ENCODE measurements at places on chromosomes 3 and 15.
A peak's percentile ranks its signal among the peaks of the same experiment; 100 is the strongest.

DNA sequence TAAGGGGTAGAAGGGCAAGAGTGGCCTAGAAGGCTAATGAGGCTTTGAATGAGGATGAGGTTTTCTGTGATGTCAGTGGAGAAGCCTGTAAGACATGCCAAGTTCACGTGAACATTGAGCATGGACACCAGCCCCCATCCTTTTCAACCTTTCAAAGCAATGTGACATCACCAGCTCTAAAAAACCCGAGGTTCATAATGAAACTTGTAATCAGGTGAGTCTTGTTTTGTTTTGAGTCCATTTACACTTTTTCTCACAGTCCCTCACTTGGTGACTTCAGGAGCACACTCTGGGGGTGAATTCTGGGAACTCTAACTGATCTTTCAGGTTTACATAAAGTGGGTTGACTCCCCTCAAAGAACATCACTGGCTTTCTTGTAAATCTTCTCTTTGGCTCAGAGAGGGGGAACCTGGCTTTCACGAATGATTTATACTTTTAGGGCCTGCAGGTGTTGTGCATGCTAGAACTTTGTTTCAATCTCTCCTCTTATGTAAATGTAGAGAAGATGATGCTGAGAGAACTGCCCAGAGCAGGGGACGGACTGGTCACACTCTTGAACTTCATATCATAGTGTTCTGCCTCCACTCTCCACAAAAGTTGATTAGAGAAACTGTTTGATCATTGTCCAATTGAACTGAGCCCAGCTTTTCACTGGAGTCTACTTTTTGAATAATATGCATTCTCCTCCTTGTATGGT is 224.7 kb upstream of the SATB1 start:
- no peak for DNase-seq

GRCh38 chr3:48528754-48529153 is 24.8 kb upstream of the SHISA5 start:
- DNase-seq = no peak

- DNase-seq = no peak
These were observed 9.8 kb downstream of the CLCN2 start for GRCh38 chr3:184351511-184352148.

DNA sequence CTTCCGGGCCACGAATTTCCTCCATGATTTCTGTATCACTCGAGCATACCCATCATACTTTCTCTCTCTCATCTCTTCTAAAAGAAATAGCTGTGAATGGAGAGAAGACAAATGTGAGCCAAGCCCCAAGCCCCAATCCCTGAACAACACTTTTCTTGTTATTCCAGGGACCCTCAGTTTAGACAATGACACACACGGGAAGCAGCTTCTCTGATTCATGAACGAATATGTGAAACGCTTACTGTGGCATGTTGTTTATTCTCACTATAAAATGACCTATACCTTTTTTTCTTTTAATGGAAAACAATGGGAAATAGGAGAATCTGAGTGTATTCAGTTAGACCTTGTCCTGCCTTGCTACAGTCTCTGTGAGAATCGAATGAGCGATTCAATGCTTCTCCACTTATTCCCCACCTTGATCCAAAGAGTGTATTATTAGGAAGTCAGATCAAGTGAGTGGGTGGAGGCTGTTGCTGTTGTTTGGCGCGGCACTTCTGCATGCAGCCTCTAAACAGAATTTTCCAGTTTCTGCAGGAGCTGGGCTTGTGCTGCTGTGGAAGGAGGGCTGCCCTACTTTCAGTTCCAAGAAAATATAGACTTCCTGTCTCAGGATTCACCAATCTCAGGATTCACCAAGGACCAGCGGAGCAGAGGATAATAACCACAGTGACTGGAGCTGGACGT is 32.4 kb upstream of the LDHAL6B start:
- DNase-seq = peak; percentile 38

DNA sequence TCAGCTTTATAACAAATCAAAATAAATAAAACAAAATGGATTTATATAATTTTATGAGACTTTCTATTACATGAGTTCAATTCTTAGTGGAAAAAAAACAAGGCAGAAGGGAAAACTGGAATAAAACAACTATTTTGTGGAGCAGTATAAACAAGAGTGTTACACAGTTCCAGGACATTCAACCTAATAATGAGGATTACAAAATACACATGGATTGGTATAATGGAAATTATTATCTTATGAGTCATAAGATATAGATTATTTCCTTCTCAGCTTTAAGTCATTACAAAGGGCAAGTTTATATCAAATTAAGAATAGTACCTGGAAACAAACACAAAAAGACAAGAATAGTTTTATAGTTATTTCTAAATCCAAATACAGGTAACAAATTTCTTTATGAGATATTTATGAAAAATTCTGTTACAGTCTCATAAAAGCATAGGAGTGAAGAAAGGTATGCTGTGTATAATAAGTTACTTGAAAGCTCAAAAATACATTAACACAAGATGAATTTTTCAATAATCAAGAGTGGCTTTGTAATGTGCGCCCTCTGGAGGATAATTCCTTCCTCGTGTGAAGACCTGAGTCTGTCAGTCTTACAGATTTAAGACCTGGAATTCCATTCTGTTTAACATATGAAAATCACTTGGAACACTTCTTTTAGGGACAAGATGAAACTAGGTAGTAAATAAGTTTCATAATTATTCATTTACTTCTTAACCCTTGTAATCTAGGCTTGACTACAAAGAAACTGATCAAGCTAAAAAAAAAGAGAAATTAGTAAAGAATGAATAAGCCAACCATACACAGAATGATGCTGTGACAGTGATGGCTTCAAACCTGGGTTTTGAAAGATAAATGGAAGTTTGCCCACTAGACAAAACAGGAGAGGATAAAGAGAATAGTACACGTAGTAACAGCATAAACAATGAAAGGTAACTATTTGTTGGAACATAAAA is 9.5 kb downstream of the COPS2 start:
- peak; percentile 65 for DNase-seq

- peak; percentile 81 for DNase-seq
These were observed 291.0 kb downstream of the TBL1XR1 start for GRCh38 chr3:176906046-176906905.

All from fibroblast of skin of right biceps (primary cell).